ENCODE measurements at places on chromosomes 16 and 17.
A peak's percentile ranks its signal among the peaks of the same experiment; 100 is the strongest.

DNA sequence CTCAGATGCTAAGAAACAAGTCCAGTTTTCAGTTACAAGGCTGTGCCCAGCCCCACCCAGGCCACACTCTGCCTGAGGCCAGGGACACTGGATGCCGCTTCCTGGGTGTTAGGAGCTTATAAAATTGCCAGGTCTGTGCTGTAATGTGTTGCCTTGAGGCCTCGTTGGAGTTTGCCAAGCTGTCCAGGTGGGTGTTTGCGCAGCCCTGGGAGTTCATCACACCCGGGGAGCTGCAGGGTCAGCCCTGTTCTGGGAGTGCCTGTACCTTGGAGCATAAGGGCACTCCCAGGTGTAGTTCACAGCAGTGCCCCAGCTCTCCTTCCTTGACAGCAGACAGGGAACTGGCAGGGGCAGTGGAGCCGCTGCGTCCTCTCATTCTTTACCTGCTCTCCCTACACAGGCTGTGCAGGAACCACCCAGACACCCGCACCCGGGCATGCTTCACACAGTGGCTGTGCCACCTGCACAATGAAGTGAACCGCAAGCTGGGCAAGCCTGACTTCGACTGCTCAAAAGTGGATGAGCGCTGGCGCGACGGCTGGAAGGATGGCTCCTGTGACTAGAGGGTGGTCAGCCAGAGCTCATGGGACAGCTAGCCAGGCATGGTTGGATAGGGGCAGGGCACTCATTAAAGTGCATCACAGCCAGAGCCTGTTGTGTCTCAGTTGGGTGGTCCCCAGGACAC lies 1.6 kb downstream of the GFER start:
- no peak for DNase-seq

GRCh38 chr17:44209786-44210341 lies 9.6 kb downstream of the UBTF start:
- DNase-seq = no peak

GRCh38 chr17:51298508-51299371 lies 38.4 kb downstream of the UTP18 start:
- DNase-seq = peak; percentile 32

DNA sequence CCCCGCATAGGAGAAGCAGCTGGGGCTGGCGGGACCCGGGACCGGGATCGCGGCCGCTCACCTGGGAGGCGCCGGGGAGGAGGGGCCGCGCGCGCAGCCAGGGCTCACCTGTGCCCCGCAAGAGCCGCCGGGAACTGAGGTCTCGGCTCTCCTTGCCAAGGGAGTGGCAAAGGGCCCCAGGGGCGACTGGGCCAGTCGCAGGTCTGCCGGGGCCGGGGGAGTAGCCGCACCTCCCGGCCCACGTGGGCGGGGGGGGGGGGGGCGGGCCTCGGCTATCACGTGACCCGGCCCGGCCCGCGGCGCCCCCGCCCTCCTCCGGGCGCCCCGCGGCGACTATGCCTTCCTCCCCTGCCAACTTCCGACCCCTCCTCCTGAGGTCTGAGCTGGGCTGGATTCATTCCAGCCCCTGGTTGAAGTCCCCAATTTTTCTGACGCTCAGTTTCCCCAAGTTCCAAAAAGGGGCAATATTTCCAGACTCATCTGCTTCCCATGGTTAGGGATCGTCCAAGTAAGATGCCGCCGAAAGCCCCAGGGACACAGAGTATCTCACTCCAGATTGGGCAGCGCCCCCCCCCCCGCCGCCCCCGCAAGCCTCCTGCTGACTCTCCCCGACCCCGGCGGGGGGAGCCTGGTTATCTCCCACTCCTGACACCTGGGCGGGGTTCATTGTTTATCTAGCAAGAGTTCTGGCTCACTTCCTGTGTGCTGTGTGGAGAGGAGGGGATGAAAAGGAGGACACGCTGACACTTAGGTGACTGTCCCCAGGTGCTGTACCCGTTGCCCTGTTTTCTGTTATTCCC lies at the start of gene TMC6:
Gene TMC6, minus strand, starts transcription at position 205 of the 800 bp plus-strand sequence. CDS start 1,923 bp downstream, outside the sequence.
- DNase-seq = no peak

GRCh38 chr16:85400305-85401205 lies 212.6 kb upstream of the GSE1 start:
- no peak for DNase-seq

- no peak for DNase-seq
Observed at GRCh38 chr16:11602321-11602720, 15.6 kb upstream of the LITAF start.

DNA sequence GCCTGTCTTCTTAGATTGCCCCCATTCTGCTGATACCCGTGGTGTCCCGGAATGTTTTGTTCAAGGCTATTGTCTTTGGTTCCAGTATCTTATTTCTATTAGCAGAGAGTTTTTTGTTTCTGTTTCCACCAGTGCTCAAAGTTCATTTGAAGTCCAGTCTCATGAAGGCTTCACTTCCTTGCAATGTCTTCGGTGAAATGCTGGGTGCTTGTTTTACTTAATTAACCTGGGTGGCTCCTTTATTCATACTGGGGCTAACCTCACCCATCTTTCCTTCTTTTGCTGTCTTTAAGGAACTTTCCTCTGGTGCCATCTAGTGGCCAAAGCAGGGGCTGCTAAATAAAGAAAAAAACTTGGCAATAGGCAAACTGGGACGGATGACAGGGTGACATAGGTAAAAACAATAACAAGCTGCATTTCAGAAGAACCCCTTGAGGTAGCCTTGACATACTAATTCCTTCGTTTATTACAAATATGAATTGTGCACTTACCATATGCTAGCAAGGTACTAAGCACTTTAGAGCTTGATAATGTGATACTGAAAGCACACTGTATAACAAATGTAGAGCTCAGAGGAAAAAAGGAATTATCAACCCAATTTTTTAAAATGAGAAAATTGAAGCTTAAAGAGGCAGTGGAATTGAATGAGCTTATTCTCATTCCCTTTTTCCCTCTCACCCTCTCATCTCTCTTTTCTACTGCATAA lies 2.8 kb upstream of the SMIM36 start:
- peak; percentile 67 for DNase-seq

GRCh38 chr16:79151-80054 lies 1.4 kb downstream of the MPG start:
- peak; percentile 9 for DNase-seq

DNA sequence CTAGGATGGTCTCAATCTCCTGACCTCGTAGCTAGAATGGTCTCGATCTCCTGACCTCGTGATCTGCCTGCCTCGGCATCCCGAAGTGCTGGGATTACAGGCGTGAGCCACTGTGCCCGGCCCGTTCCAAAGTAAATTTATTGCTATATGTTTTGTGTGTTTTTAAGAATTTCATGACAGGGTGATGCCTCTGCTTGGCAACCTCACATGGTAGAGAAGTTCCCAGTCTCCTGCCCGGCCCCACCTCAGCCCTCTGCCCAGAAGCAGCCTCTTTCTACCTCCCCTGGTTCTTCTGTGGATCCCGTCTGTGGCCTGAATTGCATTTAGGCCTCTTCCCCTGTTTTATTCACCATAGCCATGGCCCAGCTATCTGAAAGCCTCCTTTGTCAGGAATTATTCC lies 55.0 kb downstream of the B9D1 start:
- DNase-seq = no peak

GRCh38 chr16:67654403-67654911 lies 5.6 kb downstream of the ACD start:
- no peak for DNase-seq

DNA sequence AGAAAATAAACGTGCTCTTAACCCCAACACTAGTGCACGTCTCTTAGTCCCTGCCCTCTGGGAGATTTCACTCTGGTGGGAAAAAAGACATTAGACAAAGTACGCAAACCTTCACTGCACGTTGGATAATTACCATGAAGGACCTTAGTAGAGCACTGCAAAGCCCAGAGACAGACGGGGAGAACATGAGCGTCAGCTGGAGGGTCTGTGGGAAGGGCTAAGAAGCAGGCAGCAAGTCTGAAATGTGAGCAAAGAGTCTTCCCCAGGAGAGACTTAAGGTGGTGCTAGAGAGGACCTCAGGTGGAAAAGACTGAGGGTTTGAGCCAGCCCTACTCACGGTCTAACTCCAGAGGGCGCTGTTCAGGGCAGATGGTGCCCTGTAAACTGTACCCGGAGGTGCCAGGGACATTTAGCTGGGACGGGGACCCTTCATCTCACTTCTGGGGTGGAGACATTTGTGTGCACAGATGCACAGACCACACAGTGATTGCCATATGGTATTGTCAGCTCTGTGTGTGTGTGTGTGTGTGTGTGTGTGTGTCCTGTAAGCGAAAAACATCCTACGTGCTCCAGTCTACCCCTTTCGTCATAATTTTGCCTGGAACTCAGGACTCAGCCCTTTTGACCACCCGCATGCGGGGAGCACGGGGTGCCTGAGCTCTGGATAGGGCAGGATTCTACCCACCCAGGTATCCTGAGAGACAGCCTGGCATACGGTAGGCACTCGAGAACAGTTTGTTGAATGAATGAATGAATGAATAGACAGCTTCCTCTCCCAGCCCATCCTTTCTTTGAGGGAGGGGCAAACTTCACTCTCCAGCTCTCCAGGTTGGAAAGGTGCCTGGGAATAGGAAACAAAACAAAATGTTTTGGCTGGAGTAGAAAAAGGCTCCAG lies 10.1 kb upstream of the STAC2 start:
- DNase-seq = peak; percentile 49

DNA sequence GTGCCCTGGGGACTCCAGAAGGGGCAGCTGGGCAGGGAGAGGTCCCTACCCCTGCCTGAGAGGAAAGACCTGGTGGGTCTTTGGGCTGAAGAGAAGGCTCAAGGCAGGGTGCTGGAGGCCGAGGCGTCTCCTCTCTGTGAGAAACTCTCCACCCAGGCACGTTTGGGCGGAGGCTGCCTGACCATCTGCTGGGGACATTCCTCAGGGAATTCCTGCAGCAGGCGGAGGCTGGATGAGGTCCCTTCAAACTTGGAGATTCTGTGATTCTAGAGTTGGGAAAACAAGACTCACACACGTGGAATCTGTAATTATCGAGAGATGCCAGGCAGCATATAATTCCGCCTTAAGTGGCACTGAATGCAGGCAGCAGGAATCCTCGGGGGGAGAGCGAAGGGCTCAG lies 21.1 kb upstream of the PHF12 start:
- peak; percentile 14 for DNase-seq

DNA sequence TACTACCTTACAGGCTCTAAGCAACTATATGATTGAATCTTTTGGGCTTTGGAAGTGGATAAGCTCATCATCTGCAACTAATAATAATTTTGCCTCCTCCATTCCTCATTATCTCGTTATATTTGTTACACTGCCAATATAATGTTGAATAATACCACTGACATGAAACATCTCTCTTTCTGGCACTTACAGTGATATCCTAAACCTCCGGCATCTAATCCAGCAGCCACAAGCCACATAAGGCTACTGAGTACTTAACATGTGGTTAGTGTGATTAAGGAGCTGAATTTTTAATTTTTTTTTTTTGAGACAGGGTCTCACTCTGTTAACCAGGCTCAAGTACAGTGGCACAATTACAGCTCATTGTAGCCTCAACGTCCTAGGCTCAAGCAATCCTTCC lies 9.6 kb downstream of the CDC42EP4 start:
- DNase-seq = peak; percentile 93

DNA sequence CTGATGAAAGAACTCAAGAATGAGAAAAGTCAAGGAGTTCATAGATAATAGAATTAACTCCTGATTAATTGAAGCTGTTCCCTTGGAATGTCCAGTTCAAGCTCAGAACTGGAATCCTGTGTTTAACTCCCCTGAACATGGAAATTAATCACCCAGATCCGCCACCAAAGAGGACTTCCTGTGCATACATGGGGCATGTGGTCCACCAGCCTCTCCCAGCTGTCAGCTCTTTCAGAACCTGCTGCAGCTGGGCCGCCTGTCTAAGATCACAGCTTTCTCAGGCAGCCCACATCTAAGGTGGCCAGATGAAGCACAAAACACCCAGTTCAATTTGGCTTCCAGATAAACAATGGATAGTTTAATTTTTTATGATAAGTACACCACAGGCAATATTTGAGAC lies 203.7 kb upstream of the COX10 start:
- no peak for DNase-seq

DNA sequence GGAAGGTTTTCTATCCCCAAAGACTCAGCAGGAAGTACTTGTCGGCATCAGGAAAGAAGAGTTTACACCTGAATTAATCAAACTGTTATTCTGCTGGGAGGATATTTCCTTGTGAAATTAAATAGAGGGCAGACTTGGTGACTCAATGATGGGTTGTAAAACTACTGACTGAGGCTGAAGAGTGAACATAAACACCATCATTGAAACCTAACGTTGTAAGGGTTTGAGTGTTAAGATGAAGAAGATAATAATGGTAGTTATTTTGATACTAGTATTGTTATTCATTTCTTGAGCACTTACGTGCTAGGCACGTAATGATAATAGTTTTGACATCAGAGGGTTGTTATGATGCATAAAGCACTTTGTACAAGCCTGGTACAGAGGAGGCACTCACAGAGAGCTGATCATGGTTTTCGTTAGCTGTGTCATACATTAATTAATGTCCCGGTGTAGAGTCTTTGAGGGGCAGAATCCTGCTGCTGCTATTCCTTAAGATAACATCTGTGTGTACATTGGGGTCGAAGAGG lies 64.2 kb upstream of the CACNG3 start:
- no peak for DNase-seq

GRCh38 chr17:77442976-77443747 lies 302.4 kb downstream of the SEC14L1 start:
- no peak for DNase-seq

DNA sequence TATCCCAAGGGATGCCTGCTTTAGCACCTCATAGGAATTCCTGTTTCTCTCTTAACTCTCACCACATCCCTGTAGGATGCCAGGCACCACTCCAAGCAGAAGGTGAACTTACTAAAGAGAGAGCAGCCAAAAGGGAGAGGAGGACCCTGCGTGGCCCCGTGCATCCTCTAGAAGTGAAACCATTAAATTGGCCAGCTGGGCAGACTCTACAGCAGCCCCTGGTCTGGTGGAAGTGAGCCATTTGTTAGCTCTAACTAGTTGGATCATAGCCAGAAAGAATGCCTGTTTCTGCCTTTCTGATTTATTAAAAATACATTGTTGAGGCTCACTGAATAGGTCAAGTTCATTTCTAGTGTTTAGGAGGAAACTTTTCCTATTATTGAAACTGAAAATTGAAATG lies 22.3 kb downstream of the TMEM11 start:
- no peak for DNase-seq

DNA sequence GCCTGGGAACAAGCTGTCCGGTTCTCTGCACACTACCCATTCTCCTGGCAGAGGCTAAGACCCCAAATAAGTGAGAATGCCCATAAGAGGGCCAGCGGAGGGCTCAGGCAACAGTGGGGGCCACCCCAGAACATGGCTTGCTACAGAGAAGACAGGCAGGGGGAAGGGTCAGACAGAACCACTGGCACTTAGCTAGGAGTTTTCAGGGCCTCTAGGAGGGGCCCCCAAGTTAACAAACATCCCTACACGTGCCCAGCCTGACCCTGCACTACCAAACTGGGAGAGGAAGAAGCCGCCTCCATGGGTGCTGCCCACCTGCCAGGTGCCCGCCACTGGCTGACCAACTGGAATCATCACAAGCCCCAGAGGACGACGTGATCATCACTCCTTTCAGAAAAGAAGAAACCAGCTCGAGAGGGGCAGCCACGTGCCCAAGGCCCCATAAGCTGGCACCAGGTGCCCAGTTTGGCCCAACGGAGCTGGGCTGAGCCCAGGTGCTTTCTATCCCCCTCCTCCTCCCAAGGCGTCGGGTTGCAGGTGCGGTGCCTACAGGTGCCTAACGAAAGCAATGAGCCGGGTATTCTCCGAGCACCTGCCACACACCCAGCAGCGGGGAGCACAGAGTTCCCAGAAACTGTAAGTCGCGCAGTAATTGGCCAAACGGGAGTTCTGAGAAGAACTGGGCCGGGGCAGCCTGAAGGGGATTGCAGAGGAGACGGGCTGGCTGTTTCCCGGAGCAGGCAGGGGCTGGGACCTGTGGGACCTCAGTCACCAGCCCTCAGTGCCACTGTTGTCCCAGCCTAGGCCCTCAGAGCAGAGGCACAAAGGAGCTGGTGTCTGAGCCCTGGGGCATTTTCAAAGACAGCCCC lies 13.2 kb downstream of the RPH3AL start:
- no peak for DNase-seq
